ENCODE measurements at places on chromosomes 11 and 22.

DNA sequence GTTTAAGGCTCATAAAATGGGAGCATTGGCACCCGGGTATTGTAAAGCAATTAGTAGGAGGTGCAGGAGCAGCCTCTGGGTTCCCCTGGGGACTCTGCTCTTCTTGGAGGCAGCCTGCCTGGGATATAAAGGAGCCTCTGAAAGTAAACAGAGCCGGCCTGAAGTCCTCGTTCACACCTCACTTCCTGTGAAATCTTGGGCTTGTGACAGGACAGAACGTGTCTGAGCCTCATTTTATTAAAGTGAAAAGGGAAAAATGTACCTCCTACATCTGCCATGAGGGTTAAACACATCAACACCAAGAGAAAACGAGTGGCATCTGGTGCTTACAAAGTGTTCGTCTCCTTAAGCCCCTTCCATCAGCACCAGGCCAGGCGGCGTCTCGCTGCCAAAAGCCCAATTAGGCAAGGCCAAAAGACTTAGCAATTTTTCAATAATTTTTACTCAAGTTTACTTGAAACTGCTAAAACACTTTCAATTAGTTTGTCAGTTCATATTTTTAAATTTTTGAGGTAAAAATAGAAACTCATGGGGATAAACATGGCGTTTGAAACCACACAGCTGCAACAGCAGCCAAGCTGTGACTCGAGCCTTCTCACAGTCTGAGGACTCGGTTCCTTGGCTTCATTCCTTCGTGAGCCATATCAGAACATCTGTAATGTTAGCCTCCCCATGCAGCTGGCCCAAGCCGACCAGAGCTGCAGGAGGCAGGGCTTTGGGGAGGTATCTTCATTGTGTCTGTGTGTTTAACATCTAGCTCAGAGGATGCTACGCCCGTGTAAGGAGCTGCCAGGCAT is 33.6 kb downstream of the MAP6 start:
- peak; percentile 39 for DNase-seq

- DNase-seq: no peak
Measured at GRCh38 chr22:25911243-25911972, 169.4 kb downstream of the MYO18B start.

DNA sequence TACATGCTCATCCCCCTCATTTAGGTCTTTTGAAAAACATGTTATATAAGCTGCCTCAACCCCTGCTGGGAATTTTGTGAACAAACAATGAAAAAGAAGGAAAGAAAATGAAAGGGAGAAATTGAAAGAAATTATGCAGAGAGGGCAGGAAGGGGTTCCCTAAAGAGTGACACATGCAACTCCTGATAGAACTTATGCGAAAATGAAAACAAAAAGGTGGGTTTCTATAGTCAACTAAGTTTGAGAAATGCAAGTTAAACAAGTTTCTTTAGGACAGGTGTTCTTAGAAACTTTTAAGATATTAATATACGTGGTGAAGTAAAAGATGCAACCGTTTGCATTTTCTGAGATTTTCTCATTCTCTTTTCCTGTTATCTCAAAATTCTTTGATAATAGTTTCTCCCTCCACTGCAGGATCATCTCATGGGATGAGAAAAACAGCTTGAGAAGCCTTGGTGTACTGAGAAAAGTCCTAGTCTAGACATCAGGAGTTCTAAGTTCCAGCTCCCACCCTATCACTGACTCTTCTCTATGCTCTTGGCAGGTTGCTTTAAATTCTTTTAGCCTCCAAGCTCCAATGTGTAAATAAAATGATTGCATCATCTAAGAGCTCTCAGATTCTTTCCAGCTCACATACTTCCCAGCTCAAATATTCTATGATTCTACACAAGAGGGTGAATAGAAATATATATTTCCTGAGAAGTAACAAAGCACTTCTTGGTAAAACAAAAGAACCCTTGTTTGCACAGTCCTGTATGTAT is 109.2 kb downstream of the FAM76B start:
- peak; percentile 69 for DNase-seq

GRCh38 chr11:71951741-71952310 is 23.0 kb downstream of the RNF121 start:
- DNase-seq: no peak

- no peak for DNase-seq
Measured at GRCh38 chr11:103530257-103530656, 421.0 kb downstream of the DYNC2H1 start.

DNA sequence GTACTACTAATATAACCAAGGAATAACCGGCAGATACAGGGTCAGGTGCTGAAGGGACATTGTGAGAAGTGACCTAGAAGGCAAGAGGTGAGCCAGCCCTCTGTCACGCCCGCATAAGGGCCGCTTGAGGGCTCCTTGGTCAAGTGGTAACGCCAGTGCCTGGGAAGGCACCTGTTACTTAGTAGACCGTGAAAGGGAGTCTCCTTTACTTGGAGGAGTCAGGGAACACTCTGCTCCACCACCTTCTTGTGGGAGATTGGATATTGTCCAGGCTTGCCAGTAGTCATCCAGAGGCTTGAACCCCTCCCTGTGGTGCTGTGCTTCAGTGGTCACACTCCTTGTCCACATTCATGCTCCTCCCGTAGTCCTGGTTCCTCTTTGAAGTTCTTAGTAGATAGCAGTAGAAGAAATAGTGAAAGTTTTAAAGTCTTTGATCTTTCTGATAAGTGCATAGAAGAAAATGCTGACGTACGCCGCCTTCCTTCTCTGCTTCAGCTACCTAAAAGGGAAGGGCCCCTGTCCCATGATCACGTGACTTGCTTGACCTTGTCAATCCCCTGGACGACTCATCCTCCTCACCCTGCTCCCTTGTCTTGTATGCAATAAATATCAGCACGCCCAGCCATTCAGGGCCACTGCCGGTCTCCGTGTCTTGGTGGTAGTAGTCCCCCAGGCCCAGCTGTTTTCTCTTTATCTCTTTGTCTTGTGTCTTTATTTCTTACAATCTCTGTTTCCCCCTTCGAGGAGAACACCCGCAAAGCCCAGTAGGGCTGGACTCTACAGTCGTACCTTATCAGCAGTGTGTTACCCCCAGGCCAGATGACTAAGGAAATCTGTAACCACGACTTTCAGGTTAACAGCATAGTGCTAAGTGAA is 6.1 kb downstream of the NUP50 start:
- no peak for DNase-seq

Data from astrocyte of the cerebellum (primary cell).